NCI-H524 treated with DMSO at 0.1 percent for 48 hours (cell line): ENCODE measurements at places on chromosomes 4 and X.

DNA sequence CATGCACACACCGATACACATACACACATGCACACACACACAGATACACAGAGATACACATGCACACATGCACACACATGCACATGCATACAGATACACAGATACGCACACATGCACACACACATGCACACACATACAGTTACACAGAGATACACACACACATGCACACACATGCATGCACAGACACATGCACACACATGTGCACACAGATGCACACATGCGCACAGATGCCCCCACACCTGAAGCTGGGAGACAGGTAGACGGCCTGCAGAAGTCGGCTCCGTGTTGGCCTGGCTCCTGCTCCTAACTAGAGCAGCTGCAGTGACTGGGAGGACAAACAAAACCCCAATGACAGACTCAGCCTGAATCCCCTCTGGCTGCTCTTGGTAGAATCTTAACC, 46.8 kb downstream of the PSAPL1 start:
- no peak for DNase-seq

- no peak for DNase-seq
Observed at GRCh38 chrX:23819385-23820234, 36.6 kb downstream of the SAT1 start.

DNA sequence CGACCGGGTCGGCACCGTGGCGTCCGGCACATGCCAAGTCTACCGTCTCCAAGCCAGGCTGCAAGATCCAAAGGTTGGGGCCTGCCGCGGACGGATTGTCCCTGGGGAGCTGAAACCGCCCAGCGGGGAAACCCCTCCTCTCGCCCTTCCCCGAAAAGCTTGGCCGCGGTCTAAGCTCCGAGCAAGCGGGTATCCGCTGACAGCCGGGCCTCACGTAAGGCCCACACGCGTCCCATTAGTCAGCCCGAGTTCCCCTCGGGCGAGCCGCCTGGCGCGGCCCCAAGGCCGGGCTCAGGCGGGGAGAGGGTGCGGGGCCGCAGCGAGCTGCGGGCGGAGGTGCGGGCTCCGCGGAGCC, 6.8 kb upstream of the BCOR start:
- DNase-seq = no peak

DNA sequence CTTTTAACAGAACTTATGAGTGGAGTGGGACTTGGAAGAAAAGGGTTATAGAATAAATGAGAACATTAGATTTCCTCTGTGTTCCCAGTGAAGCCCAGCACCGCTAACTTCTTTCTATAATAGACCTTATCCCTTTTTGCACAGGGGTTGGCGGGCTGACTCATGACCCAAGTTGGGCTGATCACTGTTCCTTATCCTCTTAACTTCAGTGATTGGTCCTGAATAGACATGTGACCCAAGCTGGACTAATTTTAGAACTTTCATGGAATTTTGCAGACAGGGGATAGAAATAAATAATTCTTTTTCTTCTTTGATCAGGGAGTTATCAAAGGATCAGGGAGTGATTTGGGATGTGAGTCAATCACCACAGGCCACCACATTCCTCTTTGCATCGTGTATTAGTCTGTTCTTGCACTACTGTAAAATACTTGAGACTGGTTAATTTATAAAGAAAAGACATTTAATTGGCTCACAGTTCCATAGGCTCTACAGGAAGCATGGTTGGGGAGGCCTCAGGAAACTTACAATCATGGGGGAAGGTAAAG, 75.9 kb downstream of the UCHL1 start:
- no peak for DNase-seq
